Upper lobe of right lung (tissue), 1 donor: ENCODE measurements at places on chromosomes 5 and 9. TPM values are rescaled to one million over a fixed set of nuclear protein-coding genes. Genes with fewer than 3 reads are reported as not detected.

GRCh38 chr9:135880438-135880837 lies 26.9 kb downstream of the CAMSAP1 start:
- DNase-seq = no peak

DNA sequence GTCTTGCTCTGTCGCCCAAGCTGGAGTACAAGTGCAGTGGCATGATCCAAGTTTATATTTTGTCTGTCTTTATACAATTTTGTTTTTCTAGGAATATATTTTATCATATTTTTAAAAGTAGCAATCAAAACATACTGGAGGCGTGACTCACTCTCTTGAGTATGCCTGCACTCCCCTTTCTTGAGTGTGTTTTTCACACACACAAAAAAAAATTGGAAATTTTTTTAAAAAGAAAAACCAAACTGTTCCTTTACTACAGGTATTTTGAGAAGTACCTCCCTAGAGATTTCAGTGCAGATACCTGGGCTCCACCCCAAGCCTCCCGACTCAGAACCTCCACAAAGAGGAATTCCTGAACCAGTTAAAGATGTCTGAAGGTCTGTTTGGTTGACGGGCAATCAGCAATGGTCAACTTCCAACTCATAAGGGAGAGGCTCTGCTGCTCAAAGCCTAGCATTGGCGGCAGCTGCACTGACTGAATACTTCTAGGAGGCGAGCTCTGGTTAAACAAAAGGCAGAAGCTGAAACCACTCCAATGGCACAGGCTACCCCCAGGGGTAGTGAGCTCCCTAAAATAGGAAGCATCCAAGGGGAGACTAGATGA lies 27.4 kb downstream of the PDE6A start:
- DNase-seq = no peak

- DNase-seq = no peak
Measured at GRCh38 chr5:104599726-104600125, 1037.1 kb upstream of the NUDT12 start.

- DNase-seq = no peak
Measured at GRCh38 chr9:131148966-131149687, 23.7 kb downstream of the NUP214 start.

- no peak for DNase-seq
Measured at GRCh38 chr5:149860801-149861322, 83.7 kb downstream of the PDE6A start.

GRCh38 chr5:169581580-169582227 lies 1.9 kb upstream of the SPDL1 start:
- no peak for DNase-seq

GRCh38 chr9:112898872-112899311 lies 8.2 kb upstream of the SLC46A2 start:
- DNase-seq = no peak

DNA sequence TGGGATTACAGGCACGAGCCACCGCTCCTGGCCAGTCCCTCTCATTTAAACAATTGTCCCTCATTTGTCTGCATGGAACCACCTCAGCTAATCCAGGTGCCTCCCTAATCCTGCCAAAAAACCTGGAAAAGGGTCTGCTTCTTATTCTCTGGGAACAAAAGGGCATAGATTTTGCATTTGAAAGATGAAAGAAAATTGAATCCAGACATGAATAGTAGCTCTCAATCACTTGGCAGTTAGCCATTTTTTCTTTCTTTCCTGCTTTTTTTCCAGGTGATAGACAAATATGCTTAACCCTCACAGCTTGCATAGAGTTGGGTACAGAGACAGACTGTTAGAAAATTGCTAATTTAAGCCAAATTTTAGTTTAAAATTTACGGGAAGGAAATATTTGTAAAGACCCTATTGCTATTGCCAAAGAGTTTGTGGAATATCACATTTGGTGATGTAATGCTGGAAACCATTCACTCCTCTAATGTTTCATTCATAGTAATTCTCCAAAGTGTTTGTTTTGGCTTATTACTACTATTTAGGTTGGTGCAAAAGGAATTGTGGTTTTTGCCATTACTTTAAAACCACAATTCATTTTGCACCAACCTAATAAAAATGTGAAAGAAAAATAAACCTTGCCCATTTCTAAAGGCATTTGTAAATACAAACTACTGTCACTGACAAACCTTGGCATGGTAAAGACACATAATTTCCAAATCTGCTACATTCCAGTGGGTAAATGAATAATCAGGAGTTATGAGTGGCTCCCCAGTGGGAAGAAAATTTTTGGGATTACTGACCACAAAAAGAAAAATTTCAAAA lies 80.5 kb upstream of the JAK2 start:
- DNase-seq = no peak

DNA sequence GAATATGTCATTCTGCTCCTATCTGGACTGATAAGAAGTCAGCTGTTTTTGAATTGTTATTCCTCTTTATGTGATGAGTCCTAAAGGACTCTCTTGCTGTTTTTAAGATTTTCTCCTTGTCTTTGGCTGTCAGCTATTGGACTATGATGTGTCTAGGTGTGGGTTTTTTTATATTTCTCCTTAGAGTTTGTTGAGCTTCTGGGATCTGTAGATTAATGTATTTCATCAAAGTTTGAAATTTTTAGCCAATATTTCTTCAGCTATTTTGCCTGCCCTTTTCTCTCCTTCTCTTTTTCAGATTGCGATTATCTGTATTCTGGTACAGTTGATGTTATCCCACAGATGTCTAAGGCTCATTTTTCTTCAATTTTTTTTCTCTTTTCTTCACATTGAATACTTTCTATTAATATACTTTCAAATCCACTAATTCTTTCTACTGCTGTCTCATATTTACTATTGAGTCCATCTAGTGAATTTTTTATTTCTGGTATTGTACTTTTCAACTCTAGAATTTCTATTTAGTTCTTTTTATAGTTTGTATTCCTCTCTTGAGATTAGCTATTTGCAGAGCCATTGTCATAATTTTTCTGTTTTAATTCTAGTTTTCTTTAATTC lies 31.1 kb downstream of the RPS23 start:
- no peak for DNase-seq

The PCDHGA7 gene
- total RNA-seq = 2.5 TPM

The C5orf24 gene
- total RNA-seq = 44.9 TPM
